ENCODE measurements at places on chromosomes 4 and X.

- DNase-seq, result no peak
Observed at GRCh38 chr4:147535124-147535523, 54.2 kb downstream of the EDNRA start.

DNA sequence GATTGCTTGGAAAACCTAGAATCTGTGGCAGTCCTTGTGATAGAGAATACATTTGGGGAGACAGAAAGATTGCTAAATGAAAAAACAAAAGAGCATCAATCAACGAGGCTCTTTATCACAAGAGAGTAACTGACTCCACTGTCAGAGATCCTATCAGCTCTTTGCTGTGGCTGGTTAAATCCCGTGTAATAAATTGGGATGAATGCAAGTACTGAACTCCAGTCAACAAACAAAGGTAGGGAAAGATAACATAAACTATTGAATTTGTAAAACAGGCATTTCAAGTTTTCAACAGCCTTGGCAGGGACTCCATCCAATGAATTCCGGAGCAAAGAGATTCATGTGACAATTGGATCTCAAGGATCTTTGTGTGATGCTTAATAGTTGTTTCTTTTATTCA, 21.3 kb downstream of the MMRN1 start:
- DNase-seq, result no peak

GRCh38 chr4:171031338-171031737, 781.9 kb upstream of the GALNTL6 start:
- no peak for DNase-seq

GRCh38 chr4:176065435-176066291, at the start of gene WDR17:
Gene WDR17 (plus strand): TSS chr4:176065841. CDS start chr4:176111581, 45,740 bp downstream.
- peak; percentile 65 for DNase-seq

- DNase-seq, result peak; percentile 1
Observed at GRCh38 chrX:64975491-64975890, 759 bp downstream of the ZC4H2 start.

- no peak for DNase-seq
Observed at GRCh38 chrX:130094696-130095095, 15.6 kb downstream of the ELF4 start.

- DNase-seq, result peak; percentile 84
Observed at GRCh38 chrX:63513825-63514568, 162.9 kb upstream of the SPIN4 start.

DNA sequence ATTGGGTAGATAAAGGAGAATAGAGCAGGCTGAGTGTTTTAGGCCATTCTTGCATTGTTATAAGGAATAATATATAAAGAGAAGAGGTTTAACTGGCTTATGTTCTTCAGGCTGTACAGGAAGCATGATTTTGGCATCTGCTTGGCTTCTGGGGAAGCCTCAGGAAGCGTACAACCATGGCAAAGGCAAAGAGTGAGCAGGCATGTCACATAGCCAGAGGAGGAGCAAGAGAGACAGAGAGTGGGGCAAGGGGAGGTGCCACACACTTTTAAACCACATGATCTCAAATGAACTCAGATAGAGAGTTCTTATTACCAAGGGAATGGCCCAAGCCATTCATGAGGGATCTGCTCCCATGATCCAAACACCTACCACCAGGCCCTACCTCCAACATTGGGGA, 4.4 kb upstream of the METTL14 start:
- DNase-seq, result no peak
